Fibroblast of skin of right biceps (primary cell): ENCODE measurements at places on chromosomes 5 and 9.

DNA sequence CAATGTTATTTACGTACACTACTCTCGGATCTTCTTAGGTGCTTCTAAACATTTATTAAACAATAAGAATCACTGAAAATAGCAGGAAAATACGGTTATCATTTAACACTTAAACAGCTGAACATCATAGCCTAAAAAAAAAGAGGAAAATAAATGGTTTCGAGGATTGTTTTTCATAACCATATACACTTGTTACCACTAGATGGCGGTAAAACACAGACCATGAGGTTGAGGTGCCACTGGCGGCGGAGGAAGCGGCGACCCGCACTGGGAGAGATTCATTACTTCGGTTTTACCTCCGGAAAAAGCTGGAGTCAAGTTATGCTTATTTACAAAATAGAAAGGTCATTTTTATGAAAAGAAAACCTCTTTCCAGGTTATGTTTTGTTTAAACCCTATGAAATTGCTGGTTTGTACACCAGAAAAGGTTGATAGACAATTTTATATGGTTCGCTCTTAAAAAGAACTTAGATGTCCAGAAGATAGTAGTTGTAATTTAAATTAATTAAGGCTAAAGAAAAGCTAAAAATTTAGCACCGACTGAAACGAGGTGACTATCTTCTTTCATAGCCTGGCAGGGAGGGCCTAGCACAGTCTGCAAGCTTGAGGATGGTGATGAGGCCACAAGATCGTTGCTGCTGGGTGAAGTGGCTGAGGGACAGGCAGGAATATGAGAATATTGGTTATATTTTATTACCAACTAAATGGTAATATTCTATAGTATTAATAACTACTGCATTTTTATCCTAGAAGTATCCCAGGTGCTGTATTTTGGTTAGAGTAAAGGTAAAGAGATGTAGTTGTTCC, 605.7 kb downstream of the RAB3C start:
- peak; percentile 67 for DNase-seq

- DNase-seq = no peak
Measured at GRCh38 chr5:123092696-123093095, 3.7 kb downstream of the PRDM6 start.

DNA sequence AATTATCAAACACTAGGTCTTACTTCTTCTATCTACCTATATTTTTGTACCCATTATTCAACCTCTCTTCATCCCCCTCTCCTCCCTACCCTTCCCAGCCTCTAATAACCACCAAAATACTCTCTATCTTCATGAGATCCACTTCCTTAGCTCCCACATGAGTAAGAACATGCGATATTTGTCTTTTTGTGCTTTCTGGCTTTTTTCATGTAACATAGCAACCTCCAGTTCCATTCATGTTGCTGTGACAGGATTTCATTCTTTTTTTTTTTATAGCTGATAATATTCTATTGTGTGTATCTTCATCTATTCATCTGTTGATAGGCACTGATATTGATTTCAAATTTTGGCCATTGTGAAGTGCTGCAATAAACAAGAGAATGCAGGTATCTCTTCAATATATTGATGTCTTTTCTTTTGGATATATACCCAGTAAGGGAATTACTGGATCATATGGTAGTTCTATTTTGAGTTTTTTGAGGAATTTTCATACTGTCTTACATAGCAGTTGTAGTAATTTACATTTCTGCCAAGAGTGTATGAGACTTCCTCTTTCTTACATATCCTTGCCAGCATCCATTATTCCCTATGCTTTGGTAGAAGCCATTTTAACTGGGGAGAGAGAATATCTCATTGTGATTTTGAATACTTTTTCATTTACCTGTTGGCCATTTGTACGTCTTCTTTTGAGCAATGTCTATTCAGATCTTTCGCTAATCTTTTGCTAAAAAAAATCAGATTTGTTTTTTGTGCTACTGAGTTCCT, 156.8 kb downstream of the DCP2 start:
- no peak for DNase-seq

GRCh38 chr9:125646217-125646616, 60.8 kb downstream of the MAPKAP1 start:
- DNase-seq = no peak

DNA sequence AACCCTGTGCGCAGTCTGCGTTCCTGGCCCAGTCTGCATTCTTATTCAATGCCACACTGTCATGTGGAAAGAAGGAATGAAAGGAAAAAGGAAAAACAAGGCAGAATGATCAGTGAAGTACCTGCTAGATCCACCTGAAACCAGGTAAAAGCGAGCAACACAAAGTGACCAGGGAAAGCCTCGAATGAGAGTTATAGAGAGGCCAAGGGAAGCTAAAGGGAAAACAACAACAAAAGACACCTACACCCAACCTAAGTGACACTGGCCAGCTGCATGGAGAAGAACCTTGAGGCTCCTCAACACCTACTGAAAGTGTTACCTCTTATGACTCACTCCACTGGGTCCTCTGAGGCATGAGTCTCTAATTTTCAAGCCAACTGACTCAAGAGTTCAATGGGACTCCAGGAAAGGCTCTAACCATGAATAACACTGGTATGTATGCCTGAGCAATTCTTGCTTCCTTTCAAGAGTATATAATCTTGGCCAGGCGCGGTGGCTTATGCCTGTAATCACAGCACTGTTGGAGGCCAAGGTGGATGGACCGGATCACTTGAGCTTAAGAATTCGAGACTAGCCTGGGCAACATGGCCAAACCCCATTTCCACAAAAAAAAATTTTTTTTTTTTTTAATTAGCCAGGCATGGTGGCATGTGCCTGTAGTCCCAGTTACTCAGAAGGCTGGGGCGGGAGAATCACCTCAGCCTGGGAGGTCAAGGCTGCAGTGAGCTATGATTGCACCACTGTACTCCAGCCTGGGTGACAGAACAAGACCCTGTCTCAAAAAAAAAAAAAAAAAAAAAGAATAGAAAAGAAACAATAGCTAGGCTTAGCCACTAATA, 29.0 kb downstream of the MTMR12 start:
- DNase-seq = peak; percentile 61

DNA sequence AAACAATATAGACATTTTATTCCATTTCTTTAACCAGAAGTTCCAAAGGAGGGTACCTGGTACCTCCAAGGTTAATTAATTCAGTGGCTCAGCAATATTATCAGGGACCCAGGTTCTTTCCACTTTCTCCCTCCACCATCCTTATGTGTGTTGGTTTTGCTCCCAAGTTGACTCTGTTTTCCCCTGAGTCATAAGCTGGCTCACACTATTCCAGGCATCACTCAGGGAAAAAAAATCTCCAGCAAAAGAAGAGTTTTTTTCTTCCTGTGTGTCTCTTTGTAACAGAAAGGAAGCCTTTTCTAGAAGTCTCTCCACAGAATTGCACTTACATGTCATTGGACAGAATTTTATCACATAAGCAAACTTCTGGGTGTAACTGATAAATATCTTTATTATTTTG, 31.2 kb upstream of the GALNT10 start:
- peak; percentile 55 for DNase-seq
